ENCODE measurements at places on chromosomes 2 and 18.

DNA sequence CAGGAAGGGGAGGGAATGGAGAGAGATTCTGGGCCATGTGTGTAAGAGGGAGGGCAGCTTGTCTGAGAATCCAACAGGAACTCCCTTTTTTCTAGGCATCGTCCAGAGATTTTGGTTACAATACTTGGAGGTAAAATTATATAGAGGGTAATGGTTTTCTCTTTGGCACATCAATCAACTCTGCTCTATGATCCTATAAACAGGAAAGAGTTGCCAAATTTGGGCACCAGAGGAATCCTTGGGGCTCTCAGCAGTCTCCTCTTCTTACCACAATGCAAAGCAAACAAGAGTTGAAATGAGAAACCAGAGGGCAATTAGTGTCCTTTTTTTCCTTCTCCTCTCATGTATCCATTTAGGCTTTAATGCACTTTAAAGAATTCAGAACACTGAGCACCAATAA lies 243.4 kb downstream of the SLC8A1 start:
- no peak for DNase-seq

DNA sequence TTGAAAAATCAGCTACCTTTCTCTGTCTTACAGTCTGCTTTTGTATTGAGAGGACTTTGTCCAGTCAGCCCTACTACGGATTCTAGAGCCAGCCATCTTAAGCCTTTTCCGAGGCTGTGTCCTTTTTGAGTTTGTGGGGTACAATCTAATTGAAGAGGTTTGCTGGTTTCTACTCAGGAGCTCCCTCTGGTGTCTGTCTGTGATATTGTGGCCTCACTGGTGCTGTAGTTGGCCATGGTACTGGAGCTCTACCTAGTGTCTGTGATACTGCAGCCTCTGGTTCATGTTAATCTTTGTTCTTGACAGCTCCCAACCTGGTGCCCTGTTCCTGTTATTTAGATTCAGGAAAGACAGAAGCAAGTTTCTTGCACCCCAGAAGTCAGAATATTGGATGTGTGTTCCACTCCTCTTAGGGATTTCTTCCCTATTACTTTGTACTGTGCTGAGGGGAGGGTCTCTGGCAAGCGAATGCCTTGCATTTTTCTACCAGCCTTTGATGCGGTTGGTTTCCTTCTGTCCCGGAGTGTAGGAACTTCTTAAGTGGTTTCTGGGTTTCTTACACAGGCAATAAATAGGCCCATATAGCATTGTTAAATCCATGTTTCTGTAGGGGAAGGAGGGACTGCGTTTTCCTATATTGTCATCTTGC lies 78.5 kb downstream of the ACSL3 start:
- no peak for DNase-seq

GRCh38 chr2:12773586-12774394 lies 57.1 kb downstream of the TRIB2 start:
- DNase-seq, result no peak

DNA sequence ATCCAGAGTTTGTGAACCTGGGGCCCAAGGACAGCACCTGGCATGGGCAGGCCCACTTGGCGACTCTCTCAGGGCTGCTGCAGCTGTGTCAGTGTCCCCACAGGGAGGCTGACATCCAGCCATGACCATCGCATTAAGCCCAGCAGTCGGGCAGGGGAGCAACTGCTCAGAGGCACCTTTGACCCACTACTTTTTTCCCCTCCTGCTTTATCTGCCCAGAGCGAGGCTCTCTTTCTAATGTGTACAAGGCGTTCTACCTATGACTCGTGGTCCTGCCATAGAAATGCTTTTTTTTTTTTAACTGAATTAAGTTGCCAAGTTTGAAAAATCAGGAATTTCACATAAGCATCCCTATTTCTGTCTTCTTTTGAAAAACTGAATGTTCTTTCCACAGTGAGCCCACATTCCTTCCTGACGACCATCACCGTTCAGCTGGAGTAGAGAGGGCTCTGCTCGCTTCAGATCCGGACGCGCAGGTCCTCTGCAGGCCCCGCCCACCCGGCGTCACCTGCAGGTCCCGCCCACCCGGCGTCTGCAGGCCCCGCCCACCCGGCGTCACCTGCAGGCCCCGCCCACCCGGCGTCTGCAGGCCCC lies 403 bp upstream of the CLUL1 start:
- DNase-seq, result no peak

- no peak for DNase-seq
These were observed 3.5 kb downstream of the AAMP start for GRCh38 chr2:218266316-218266979.

DNA sequence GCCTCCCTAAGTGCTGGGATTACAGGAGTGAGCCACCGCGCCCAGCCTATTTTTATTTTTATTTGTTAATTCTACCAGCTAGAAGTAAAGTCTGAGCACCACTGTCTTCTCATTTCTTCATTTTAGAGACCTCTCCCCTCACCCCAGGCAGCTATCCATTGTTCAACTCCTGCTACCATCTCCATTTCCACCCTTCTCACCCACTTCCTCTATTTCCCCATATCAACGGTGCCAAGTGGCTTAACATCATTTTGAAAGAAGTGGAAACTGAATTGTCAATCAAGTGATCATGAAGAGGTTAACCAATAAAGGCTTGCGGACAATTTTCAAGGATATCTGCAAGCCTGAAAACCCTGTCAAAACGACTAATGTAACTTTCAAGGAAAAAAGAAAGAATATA lies 323.1 kb downstream of the NBAS start:
- DNase-seq, result no peak

- no peak for DNase-seq
These were observed 295.9 kb upstream of the CRIM1 start for GRCh38 chr2:36059691-36060090.

GRCh38 chr2:3588084-3588483 lies 6.8 kb upstream of the COLEC11 start:
- DNase-seq, result no peak

DNA sequence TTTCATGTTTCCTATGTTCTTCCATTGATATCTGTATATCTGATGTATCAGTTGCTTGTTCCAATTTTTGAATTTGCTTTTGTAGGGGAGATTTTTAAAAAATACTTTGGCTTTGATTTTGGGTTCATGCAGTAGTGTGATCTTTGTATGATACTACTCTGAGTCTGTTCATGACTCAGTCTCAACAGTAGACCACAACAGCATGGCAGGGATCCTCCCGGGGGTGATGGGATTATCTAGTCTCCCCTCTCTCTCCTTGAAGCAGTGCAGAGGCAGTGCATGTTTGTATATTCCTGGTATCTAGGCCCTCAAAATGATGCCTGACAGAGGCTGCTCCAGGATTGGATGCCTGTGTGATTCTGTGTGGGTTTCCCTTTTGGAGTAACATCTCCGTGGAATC lies 55.3 kb downstream of the G6PC2 start:
- no peak for DNase-seq

GRCh38 chr2:86396291-86396785 lies 44.8 kb upstream of the KDM3A start:
- DNase-seq, result no peak

DNA sequence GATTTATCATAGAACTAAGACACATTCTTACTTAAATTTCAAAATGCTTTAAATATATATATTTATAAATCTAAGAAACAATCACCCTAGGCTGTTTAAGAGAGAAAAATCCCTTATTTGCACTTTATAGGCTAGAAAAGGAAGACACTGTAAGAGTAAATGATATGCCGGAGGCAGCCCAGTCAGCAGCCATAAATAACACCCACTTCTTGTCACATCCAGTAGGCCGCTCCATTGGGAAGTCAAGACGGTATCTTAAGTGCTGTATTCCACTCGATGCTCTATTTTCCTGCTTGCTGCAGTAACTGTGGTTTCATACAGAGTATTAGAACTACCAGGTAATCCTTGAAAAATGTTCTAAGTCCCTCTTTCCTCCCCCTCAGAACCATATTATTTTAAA lies 57.9 kb downstream of the ABCA12 start:
- no peak for DNase-seq

- no peak for DNase-seq
These were observed 22.4 kb downstream of the MOGAT1 start for GRCh38 chr2:222693837-222694236.

DNA sequence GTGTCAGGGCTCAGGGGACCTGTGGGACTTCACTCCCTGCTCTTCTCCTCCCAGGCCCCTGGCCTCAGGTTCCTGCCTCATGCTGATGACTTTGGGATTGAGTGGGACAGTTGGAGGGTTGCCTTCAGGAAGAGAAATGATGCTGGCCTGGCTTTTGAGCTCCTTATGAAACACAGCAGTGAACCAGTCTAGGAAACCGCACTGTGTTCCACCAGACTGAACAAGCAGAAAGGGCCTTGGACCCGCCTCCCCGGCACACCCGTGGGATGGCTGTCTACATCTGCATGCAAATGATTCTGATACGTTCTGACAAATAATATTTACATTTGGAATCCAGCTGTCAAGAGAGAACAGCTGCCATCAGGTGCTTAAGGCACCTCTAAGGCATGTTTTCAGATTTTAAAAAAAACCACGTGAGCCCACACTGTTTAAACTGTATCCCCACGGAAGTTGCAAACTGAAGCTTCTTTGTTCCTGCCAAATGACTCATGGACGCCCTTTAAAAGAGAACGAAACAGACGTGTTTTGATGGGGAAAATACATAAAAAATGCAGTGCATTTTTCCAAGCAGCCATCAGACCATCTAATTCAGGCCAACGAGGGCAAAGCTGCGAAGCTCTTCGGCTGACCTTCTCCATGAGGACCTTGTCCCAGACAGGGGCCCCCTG lies 27.6 kb upstream of the ASAP2 start:
- peak; percentile 92 for DNase-seq

DNA sequence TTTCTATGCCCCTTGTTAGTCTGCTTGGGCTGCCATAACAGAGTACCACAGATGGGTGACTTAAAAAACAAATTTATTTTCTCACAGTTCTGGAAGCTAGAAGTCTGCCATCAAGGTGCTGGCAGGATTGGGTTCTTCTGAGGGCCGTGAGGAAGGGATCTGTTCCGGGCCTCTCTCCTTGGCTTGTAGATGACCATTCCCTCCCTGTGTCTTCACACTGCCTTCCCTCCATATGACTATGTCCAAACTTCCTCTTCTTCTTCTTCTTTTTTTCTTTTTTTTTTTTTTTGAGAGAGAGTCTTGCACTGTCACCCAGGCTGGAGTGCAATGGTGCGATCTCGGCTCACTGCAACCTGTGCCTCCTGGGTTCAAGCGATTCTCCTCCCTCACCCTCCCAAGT lies 13.1 kb upstream of the CCNYL1 start:
- no peak for DNase-seq

All from sigmoid colon (tissue), 7 donors.